ENCODE measurements at places on chromosomes 4 and X. TPM values are rescaled to one million over a fixed set of nuclear protein-coding genes. Genes with fewer than 3 reads are reported as not detected.

Gene LRP2BP
- 0.61 TPM for total RNA-seq

- no peak for DNase-seq
These were observed 661 bp downstream of the S100P start for GRCh38 chr4:6694177-6694901.

Gene WNK3
- 0.07 TPM for total RNA-seq

Gene PDZD4
- total RNA-seq = 2.1 TPM

Gene CFAP99
- not detected for total RNA-seq

DNA sequence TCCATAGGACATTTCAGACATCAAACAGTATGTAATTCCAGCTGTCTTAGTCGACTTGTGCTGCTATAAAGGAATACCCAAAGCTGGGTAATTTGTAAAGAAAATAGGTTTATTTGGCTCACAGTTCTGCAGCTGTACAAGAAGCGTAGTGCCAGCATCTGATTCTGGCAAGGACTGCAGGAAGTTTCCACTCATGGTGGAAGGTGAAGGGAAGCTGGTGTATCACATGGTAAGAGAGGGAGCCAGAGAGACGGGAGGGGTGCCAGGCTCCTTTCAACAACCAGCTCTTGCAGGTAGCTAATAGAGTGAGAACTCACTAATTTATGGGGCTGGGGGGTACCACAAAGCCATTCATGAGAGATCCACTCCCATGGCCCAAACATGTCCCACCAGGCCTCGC is 253.0 kb upstream of the FGF13 start:
- DNase-seq = no peak

Gene MAPK10
- total RNA-seq = not detected

DNA sequence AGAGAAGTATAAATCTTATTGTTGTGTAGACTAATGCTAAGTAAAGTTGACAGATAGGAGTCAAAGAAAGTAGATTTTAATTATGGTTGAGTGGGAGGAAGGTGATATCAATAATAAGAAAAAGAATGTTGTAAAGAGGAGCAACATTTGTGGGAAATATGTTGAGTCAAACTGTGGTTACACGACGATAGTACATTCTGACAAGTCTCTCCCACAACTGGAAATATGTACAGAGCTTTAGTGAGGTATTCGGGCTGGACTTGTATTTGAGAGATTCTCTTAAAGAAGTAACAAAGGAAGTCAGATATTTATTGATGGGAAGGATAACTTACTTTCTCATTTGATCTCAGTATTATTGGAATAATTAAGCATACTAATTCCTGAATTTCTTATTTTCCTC is 525.3 kb upstream of the MAGEB2 start:
- DNase-seq = no peak

GRCh38 chr4:67106861-67107460 is 438.3 kb downstream of the CENPC start:
- no peak for DNase-seq

- no peak for DNase-seq
These were observed 35.5 kb upstream of the SMAD1 start for GRCh38 chr4:145446184-145446583.

Gene GC
- total RNA-seq = 5.1 TPM

DNA sequence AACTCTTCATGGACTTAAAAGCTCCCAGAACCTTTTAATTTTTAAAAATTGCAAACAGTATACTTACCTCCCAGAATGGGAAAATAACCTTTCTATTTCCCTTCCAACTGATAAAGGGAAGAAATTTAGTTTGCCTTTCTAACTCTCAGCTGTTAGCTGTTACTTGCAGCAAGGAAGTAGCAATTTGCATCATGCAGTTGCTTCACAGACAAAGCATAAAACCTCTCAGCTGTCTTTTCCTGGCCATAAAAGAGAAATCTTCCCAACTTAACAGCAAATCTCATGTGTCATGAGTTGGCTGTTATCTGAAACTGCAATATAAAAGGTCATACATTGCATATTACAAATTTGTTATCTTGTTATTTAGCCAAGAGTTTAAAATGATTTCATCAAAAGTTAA is 18.4 kb downstream of the C4orf17 start:
- DNase-seq = no peak

Gene GIMD1
- not detected for total RNA-seq

DNA sequence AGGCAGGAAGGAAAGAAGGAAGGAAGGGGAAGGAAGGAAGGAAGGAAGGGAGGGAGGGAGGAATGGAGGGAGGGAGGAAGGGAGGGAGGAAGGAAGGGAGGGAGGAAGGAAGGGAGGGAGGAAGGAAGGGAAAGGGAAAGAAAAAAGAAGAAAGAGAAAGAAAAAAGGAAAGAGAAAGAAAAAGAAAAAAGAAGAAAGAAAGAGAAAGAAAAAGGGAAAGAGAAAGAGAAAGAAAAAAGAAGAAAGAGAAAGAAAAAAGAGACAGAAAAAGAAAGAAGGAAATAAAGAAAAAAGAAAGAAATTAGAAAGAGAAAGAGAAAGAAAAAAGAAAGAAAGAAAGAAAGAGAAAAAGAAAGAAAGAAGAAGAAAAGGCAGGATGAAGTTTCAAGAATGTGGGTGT is 15.0 kb upstream of the NHSL2 start:
- no peak for DNase-seq

DNA sequence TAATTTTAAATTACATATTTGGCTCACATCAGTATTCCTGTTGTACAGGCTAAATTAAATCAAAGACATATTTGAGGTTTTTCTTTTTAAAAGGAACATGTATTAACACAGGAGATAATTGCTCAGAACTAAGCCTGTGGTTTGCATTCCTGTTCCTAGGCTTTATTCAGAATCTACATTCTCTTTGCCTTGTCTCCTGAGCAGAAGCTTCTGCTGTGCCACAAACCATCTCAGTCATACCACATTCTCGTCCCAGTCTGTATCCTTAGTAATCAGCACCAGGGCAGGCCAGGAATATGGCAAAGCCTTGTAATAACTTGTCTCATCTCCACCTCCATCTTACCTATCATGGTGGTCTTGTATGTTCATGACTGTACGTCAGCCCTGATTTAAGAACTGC is 162.8 kb downstream of the ARHGAP24 start:
- DNase-seq = no peak

DNA sequence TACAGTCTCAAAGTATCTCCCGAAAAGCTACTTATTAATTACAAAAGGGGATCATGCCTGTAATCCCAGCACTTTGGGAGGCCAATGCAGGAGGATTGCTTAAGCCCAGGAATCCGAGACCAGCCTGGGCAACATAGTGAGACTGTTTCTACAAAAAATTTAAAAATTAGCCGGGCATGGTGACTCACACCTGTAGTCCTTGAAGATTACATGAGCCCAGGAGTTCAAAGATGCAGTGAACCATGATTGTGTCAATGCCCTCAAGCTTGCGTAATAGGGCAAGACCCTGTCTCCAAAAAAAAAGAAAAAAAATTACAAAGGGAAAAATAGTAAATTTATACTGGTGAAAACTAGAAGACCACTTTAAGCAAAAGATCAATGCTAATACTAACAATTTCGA is 3.3 kb upstream of the PORCN start:
- DNase-seq = no peak

- DNase-seq = no peak
These were observed 93.8 kb downstream of the TBL1X start for GRCh38 chrX:9558615-9559014.

DNA sequence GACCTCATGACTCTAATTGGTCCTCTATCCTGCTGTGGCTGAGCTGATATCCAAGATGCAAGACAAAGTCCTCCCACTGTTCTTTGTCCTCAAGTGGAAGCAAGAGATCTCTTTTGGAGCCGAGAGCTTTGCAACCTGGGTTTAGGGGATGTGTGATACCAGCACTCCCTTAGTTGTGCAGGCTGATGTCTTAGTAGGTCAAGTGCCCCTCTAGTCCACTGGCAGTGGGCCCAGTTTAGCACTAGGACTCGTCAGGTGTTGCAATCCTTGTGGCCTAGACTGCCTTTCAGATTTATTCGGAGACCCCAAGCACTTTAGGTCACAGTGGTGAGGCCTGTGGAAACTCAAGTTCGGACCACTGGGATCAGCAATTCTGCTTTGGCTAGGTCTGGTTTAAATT is 64.0 kb downstream of the GPRASP3 start:
- DNase-seq = no peak

Measured in gastrocnemius medialis (tissue), 4 donors.